ENCODE measurements at places on chromosomes 2 and 18.

DNA sequence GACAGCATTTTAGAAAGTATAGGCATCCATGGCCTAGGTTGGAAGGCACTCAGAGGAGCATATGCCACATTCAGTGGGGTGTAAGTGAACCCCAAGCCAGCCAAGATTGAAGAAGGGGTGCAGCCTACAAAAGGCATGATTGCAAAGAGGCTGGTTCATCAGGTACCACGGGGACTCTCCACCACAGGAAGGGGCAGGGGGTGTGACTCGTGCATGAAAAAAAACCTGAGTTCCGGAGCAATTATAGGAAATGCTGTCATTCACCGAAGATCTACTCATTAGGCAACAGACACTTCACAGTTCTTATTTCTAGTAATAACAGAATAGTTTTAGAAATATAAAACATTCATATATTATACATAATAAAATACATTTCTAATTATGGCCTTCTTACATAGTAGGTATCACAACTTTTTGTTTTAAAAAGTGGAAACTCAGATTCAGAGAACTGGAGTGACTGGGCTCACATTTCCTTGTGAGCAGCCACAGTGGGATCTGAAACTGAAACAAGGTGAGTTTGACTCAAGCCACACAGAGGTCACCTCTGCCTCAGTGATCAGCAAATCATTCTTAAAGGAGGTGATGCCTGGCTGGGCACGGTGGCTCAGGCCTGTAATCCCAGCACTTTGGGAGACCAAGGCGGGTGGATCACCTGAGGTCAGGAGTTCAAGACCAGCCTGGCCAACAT lies 188.4 kb upstream of the GYPC start:
- no peak for DNase-seq

DNA sequence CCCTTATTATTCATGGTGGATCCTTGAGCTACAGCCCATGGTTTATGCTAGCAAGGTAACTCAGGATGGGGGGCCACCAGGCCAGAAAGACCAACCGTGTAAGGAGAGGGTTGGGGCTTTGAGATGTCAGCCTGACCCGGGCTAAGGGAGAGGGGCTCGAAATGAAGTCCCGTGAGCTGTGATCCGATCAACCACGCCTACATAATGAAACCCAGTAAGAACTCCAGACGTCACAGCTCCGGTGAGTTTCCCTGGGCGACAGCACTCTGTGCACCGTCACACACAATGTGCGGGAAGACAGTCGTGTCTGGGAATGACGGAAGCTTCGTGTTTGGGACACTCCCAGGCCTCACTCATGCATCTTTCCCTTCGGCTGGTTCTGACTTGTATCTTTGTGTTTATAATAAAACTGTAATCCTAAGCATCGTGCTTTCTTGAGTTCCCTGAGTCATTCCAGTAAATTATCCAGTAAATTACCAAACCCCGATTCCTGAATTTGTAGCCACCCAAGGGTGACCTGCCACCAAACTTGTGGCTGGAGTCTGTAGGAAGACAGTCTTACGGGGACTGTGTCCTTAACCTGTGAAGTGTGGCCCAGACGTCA lies 44.2 kb downstream of the CYP27C1 start:
- no peak for DNase-seq

DNA sequence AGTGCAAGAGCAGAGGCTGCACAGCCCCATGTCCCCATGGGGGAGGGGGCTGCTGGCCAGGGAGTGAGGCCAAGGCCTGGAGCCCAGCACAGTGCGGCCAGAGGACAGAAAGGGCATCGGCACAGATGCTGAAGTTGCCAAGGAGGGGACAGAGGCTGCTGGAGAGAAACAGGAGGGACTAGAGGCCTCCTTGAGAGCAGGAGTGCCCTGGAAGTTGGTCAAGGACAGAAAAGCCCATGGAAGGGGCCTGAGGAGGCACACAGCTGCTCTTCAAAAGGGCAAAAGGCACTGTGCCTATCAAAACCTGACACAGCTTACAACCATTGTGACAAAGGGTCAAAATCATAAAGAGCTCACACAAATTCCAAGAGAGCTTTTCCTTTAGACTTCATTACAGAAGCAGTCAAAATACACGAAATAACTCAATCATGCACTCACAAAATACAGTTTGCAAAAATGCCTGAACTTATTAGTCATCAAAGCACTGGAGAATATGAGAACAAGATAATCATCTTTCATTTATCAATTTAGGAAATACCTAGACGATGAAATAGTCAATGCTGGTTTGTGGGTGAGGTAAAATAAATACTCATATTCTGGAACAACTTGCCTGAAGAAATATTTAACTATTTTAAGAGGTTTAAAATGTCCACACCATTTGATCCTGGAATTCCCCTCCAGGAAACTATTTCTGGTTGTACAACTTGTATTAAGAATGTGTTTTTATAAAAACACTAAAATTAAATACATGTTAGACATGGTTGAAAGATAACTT lies 79.6 kb downstream of the USP40 start:
- no peak for DNase-seq

DNA sequence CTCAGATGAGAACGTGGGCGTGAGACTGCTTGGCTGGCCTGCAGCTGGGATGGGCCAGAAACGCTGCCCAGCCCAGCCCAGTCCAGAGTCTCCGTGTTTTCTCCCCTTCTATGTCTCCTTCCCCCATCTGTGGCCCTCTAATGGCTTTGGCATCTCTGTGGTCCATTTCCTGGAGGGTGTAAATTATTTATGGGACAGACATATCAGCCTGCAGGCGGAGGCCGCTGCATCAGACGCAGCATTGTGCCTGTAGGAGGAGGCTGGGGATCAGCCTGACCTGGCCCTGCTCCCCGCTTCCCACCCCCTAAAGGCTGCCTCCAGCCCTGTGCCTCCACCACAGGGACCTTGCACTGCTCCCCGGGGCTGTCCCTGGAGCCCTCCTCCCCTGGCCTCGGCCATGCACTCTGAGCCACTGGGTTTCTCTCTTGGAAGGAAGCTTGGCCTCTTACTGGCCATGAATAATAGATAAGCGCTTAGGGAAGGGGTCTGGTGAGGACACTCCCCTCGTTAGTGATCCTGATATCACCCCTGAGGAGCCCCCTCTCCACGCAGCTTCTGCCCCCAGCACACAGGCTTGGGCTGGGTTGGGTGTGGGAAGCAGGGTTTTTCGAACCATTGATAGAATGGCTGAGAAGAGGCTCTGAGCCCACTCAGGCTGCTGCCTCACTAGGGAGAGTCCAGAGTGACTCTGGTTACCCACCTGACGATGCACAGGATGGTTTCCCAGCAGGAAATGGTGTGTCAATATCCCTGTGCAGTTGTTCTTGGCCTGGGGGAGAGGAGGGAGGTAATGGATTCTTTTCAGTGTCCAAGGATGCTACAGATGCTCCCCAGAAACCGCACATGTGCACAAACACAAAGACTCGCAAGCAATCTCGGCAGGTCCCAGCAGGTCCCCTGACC lies 185.5 kb downstream of the MYCN start:
- DNase-seq = no peak

- DNase-seq = no peak
Observed at GRCh38 chr2:75416420-75417342, 144.1 kb downstream of the EVA1A start.

GRCh38 chr2:2887772-2888387 lies 489.7 kb downstream of the EIPR1 start:
- DNase-seq = no peak

DNA sequence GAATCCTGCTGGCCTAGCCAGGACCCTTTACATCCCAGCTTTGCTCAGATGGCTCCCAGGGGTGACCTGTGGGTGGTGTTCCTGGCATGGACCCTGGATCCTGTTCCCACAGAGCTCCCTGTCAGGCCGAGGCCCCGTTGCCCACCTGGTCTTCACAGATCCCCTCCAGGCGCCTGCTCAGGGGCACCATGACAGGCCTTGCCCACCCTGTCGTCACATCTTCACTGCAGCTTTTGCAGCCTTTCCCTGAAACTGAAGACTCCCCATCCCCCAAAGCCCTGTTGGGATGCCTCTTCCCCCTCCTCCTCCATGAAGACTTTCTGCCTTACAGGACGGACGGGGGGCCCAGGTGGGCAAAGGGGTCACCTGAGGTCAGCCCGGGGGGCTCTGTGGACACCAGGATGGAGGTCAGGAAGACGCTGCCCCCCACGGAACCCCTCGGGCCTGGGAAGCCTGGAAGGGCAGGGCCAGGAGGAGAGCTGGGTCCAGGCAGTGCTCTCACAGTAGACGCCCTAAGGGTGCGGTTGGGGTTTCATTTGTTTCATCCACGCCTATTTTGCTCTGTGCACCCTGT lies 13.0 kb upstream of the KIF1A start:
- DNase-seq = no peak

- DNase-seq = no peak
Observed at GRCh38 chr2:237563816-237564215, 2.6 kb upstream of the PRLH start.

DNA sequence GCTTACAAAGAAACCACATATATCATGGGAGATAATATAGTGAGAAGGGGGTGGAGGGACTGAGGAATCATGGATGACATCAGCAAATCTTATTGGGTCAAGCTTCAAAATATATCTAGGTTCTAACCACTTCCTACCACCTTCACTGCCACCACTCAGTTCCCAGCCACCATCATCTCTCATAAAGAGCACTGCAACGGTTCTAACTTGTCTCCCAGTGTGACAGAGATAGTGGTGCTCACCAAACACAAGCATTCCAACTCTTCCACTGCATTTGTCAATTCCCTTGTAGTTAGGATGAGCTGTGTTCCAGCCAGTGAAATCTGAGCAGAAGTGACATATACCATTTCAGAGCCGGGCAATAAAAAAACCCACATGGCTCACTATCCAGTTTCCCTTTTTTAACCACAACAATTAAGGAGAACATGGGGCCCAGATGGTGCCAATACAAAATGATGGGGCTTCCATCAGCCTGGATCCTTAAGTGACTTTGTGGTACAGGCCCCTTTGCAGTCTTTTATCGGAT lies 318.1 kb downstream of the NBAS start:
- no peak for DNase-seq

GRCh38 chr2:214874694-214875093 lies 65.2 kb upstream of the BARD1 start:
- no peak for DNase-seq

DNA sequence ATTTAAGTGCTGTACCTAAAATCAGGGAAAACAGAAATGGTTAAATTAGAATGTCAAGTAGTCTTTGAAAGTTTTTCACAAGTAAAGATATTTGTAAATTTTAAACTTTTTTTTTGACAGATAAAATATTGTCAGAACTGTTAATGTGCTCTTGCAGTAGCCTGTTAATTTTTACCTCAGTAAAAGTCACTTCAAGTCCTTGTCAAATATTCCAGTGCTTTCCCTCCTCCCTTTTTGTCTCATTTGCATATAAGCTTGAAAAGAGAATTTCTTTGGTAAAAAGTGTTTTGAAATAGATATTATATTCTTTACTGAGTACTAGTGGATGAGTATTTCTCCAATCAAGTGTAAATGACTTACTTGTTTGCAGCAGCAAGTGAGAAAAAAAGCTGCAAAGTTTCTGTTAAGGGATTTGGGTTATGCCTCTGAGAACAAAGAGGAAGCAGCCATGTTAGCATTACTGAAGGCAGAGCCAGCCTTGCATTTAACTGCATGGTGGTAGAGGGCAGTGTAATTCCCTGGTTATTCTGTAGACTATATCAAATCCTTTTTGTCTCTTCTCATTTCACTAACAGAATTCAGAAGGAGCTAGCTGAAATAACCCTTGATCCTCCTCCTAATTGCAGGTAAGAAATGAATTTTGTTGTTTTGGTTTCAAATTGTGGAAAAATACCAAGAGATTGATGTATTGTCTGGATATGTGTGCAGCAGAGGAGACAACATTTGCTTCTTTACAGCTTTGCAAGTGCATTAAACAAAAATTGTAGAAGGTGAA lies 3.2 kb downstream of the UBE2E3 start:
- DNase-seq = peak; percentile 15

GRCh38 chr2:112829101-112829960 lies 7.2 kb downstream of the IL1B start:
- DNase-seq = no peak

GRCh38 chr2:128178650-128179460 lies 87.9 kb downstream of the UGGT1 start:
- DNase-seq = peak; percentile 53

DNA sequence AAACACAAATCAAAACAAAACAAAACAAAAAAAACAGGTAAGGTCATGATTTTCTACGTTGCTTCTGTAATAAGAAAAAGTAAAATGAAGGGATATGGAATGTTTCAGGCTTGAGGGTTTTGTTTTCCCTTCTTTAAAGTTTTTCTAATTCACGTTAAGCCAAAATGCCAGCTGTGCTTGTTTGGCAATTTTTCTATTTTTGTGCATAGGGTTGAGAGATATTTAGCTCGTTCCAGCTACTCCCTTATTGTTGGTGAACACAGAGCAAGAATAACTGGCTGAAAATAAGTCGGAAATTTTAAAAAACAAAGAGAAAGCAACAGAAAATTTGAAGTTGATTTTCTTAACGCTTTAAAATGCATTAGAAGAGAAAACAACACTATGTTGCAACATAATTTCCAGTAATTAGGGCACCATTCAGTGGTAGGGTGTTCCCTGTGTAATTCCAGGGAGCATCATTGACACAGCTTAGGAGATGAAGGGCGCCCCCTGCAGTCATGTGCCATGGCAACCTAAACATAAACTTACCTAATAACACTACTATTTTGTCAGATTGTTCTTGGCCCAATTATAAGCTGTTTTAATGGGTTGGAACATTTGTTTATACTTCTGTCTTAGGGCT lies 99.5 kb downstream of the DTNA start:
- no peak for DNase-seq

DNA sequence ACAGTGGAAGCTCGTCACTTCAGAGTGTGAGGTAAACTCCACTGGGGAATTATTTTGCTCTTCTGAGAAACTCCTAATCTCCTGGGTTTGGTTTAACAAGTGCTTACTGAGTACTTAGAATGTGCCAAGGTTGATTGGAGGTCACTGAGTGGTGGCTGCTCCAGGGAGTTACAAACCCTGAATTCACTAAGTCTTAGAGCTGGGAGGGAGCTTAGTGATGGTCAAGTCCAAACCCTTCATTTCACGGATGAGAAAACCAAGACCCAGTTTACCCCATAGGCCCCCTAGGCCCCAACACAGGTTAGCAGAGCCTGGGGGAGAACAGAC lies 52.0 kb downstream of the SLC4A5 start:
- no peak for DNase-seq

GRCh38 chr2:213087040-213087439 lies 64.4 kb downstream of the IKZF2 start:
- no peak for DNase-seq

GRCh38 chr18:56945171-56946083 lies 201.5 kb upstream of the BOD1L2 start:
- no peak for DNase-seq

DNA sequence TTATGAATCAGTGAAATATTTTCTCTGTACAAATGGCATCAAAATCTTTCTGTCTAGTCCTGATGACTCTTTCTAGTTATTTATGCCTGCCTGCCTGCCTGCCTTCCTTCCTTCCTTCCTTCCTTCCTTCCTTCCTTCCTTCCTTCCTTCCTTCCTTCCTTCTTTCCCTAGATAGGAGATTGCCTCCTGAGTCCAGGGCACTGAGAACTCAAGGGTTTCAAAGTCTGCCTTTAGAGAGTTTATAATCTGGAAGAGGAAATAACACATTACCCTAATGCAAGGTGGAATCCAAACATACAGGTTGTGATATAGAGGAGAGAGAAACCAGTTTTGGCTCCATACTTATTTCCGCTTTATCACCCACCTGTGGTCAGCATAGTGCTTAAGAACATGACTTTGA lies 98.1 kb upstream of the SERPINE2 start:
- DNase-seq = no peak

- no peak for DNase-seq
Observed at GRCh38 chr18:28793901-28794300, 617.0 kb upstream of the CDH2 start.

GRCh38 chr2:103525756-103526155 lies 763.9 kb downstream of the TMEM182 start:
- DNase-seq = no peak

All from activated T-cell treated with anti-CD3 and anti-CD28 coated beads, Interleukin-2, amount 50 U/mL, for 72 hours (primary cell).